Activated CD8-positive, alpha-beta memory T cell treated with anti-CD3 and anti-CD28 coated beads, Interleukin-2, amount 50 U/mL, for 48 hours (primary cell): ENCODE measurements at places on chromosomes 3 and 15.

- no peak for DNase-seq
Measured at GRCh38 chr3:24129549-24129948, 184.5 kb downstream of the NR1D2 start.

DNA sequence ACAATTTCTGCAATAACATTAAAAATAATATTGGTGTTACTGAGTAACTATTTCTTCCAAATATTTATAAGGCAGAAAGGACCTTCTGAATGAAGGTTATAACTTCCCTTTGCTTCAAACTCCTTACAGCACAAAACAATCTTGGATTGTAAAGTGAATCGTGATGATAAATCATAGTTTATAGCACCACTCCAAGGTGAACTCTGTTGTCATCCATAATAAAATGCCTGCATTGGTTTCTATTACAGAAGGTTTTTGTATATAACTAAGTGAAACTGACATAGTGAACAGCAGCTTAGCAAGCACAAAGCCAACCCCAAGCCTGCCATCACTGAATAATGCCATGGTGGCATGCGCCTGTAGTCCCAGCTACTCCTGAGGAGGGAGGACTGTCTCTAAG is 86.3 kb downstream of the MME start:
- DNase-seq, result no peak

DNA sequence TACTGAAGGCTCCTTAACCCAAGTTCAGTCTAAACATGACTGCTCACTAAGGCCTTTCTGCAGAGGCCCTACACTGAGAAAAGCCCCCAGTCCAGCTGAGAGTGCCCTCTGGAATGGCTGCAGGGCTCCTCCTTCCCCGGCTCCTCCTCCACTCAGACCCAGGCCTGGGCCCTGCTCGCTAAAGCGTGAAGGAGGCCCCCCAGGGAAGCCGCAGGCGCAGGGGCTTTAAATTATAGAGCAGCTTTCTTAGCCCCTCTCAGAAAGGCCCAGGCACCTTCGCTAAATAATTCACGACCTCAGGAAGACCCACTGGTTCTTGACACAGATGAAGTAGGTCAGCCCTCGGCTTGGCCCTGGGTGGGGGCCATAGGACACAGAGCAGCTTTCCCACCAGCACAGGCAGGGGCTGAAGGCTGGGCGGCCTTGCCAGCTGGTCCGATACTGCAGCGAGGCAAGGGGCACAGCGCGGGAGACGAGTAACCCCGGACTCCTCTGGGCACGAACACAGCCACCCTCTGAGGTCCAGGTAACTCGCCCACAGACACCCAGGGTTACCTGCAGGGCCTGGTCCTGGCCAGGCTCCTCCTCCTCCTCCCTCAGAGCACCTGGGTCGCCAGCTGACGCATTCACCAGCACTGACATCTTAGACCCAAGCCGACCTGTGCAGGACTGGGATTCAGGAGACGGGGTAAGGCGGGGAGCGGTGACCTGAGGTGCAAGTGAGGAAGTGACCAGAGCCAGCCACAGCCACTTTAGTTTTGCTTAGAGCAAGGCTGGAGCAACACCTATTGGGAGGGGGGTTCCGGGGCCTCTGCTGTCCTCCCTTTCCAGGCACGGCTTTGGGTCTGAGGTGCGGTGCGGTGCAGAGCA is 36.9 kb downstream of the RBPMS2 start:
- no peak for DNase-seq

DNA sequence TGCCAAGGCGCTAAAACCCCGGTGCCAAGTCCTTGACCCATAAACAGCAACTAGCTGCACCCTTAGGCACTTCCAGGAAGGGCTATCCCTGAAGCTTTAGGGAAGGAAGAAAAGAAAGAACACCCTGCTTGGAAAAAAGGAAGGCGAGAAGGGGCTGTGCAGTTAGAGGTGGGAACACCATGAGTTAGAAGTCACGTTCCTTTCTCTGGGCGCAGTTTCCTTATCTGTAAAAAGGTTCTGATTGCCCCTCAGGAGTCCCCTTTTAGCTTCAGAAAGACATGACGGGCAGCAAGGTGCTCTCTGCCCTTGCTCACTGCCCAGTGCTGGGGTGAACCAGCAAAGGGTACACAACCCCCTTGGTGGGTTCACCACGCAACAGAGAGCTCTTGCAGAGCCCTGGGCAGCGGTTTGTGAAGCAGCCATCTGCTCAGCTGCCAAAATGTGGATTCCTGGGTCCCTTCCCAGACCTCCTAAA is 798 bp downstream of the GCHFR start:
- peak; percentile 65 for DNase-seq

- DNase-seq, result no peak
Measured at GRCh38 chr3:156509189-156510174, 45.4 kb downstream of the SSR3 start.

GRCh38 chr15:69410248-69410874 is 3.8 kb upstream of the KIF23 start:
- DNase-seq, result peak; percentile 57

- no peak for DNase-seq
Measured at GRCh38 chr3:98580401-98581386, 12.7 kb downstream of the CPOX start.

DNA sequence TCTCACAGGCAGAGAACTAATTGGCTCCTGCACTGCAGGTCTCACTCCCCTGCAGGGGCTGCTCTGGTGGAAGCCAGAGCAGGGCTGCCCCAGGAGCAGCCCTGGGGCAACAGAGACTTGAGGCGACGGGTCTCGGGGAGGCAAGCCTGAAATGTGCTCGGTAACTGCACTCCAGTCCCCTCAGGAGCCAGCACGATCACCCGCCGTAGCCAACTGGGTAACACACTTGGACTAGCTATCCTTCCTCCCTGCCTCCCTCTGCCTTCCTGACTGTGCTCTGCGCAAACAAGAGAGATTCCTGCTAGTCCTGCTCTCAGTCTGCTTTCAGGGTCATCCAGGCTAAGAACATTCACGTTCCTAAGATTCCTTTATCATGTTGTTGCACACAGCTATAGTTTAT is 140.7 kb upstream of the NSMCE3 start:
- DNase-seq, result no peak

GRCh38 chr3:48915296-48915695 is 3.3 kb upstream of the ARIH2 start:
- no peak for DNase-seq
